CD4-positive, alpha-beta T cell treated with Interleukin-4 for 4 hours (primary cell): ENCODE measurements at places on chromosomes 2 and 18.

- no peak for DNase-seq
These were observed 802.1 kb upstream of the FAM98A start for GRCh38 chr2:34401186-34401585.

GRCh38 chr2:27073782-27074181 is 2.3 kb upstream of the OST4 start:
- DNase-seq: no peak

GRCh38 chr2:158786897-158787296 is 8.2 kb upstream of the DAPL1 start:
- no peak for DNase-seq

GRCh38 chr2:189580241-189580651 is 340 bp downstream of the SLC40A1 start:
- DNase-seq: peak; percentile 8

DNA sequence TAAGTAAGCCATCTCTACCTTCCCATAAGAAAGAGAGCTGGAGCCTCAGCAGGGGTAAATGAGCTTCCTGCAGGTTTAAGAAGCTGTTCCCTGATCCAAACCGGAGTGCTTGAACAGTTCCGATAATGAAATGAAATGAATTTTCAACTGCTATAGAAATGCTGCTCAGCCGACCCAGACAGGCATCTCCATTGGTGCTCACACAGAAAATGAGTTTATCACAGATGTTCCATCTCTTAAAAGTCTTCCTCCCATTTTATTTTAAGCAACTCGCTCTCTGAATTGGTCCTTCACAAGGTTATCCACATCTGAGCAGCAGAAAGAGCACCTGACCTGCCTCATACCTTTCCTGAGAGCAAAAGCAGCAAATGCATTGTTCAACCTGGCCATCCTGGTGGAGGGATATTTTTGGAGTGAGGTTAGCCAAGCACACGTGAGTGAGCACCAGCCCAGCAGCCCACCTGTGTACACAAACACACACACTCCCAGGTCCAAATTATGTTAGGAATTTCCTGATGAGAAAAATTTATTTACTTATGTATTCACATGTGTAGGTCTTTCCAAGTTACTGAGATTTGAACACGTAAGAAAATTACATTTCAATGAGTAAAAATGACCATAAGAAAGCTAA is 42.2 kb upstream of the CCDC68 start:
- DNase-seq: no peak

DNA sequence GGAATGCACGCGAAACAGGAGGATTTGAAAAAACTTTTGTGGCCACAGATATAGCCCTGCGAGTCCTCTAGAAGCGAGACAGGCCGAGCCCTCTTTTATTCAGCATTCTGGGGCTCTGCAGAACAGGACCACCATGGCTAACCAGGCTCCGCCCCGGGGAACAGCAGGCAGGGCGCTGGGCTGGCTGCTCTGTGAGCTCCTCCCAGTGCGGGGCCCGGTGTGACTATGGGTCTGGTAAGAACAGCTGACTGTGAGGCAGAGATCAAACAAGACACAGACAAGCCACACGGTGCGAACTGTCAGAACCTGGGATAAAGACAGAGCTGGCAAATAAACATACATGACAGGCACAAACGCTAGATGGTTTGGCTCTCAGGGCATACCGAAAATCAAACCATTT is 15.5 kb downstream of the PXDN start:
- DNase-seq: no peak

- no peak for DNase-seq
These were observed 90.6 kb downstream of the SEPTIN10 start for GRCh38 chr2:109523121-109523520.

GRCh38 chr2:144146076-144146475 is 373.8 kb downstream of the ZEB2 start:
- DNase-seq: no peak

GRCh38 chr2:108934583-108935245 is 54.3 kb downstream of the EDAR start:
- DNase-seq: no peak

GRCh38 chr2:99710721-99711120 is 220.9 kb upstream of the REV1 start:
- no peak for DNase-seq

DNA sequence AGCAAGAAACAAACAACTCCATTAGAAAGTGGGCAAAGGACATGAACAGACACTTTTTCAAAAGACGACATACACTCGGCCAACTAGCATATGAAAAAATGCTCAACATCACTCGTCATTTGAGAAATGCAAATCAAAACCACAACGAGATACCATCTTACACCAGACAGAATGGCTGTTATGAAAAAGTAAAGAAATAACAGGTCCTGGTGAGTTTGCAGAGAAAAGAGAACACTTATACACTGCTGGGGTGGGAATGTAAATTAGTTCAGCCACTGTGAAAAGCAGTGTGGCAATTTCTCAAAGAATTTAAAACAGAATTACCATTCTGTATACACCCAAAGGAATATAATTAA is 130.5 kb downstream of the PLCL1 start:
- DNase-seq: peak; percentile 49

GRCh38 chr2:114294741-114295140 is 147.7 kb upstream of the DPP10 start:
- DNase-seq: no peak

GRCh38 chr2:160561551-160562295 is 68.1 kb upstream of the RBMS1 start:
- DNase-seq: no peak

GRCh38 chr2:211946960-211947359 is 591.6 kb downstream of the ERBB4 start:
- no peak for DNase-seq

- peak; percentile 11 for DNase-seq
These were observed 214.5 kb downstream of the DSEL start for GRCh38 chr18:67302043-67302442.

DNA sequence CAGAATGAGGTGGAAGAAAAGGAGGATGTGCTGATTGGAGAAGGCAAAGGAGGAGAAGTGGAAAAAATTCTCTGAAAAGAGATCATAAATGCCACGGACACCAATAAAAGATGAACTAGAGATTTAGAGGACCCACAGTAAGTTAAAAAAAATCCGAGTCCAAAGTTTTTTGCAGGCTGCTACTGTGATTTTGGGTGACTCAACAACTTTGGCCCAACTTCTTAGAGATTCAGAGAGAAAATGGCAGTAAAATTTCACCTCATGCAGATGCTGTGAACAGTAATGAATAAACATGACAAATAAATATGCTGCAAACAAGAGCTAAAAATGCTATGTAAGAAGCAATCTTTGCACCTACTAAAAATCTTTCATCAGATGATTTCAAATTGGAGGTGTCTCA is 176.9 kb upstream of the SESTD1 start:
- DNase-seq: no peak

GRCh38 chr18:48116873-48117630 is 186.6 kb upstream of the SMAD2 start:
- DNase-seq: no peak

DNA sequence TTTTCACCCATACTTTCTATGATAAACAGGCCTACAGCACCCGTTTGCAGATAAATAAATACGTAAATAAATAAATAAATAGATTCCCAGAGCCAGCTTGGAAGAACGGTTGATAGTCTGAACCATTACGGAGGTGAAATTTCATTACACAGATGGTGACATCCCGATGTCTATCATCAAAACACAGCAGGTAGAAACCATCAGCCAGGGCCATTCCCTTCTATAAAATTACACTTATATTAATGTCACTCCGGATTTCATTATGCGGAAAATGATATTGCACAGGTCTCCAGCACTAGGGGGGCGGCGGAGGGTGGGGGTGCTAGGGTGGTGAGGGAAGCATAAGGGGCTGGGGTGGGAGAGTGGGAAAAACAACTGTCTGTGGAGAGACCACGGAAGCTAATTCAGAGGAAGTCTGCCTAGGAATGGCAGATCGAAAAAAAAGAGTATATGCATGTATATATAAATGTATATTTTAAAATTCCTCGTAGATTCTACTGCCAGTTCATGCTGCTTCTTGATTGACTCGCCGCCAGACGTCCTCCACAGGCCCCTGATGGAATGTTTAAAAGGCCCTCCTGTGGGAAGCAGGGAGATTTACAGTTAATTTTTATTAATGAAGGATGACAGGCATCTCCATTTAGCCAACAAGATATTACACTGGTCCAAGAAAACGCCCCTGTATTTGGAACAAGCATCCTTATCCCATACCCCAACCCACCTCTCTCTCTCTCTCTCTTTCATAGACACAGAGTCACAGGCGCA is 1906.0 kb upstream of the PIK3C3 start:
- DNase-seq: no peak

DNA sequence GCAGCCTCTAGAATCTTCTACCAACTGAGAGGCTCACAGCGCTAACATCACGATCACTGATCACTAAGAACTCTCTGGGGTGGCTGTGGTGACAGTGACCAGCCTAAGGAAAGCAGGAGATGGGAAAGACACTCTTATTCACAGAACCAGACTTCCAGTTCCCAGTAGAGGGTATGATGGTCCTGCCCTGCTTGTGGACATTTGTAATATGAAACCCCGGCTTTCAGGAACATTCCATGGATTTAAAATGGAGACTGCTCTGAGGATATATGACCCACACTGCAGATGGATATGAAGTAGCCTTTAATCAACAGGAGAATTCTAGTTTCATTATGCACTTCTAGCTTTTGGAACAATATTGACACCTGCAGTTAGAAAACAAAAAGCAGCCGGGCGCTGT is 131.8 kb downstream of the AFF3 start:
- no peak for DNase-seq

- DNase-seq: no peak
These were observed 231.7 kb upstream of the LYPD1 start for GRCh38 chr2:132901661-132902060.

- DNase-seq: no peak
These were observed 17.0 kb downstream of the SNED1 start for GRCh38 chr2:241015439-241015838.

GRCh38 chr18:31546476-31546875 is 45.2 kb upstream of the TTR start:
- DNase-seq: no peak

GRCh38 chr2:229931241-229931640 is 8.9 kb downstream of the FBXO36 start:
- DNase-seq: no peak

GRCh38 chr2:12207491-12207890 is 461.1 kb downstream of the LPIN1 start:
- no peak for DNase-seq

DNA sequence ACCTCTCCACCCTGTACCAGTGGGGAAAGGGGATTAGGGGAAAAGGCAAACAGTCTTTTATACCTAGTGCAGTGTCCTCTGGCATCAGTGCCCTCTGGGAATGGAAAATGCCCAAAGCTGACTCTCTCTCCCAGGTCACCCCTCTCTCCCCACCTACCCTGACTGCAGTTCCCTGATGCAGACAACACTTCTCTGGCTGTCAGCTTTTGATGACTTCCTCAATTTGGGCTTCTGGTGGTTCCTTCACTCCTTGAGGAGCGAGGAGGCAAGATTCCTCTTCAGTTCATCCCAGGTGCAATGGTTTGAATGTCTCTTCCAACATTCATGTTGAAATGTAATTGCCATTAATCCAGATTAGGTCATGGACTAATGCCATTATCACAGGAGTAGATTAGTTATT is 19.7 kb upstream of the PPM1B start:
- no peak for DNase-seq

DNA sequence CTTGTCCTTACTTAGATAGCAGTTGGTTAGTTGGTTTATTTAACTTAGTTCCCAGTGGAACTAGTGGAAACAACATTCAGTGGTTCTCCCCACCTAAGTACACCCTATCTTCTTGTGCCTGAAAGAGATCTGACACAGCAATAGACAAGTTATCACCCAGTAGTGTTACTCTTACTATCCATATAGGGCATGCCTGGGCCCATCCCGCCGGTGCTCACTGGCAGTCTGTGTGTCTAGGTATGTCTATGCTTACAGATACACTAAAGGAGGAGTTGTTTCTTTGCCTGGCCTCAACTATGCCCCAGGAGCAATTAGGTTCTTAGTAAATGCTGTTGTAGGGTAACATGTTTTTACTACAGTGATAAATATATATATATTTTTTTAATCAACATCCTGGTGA is 12.0 kb upstream of the NRP2 start:
- no peak for DNase-seq

GRCh38 chr2:98818164-98818563 is 87.2 kb upstream of the MGAT4A start:
- no peak for DNase-seq

DNA sequence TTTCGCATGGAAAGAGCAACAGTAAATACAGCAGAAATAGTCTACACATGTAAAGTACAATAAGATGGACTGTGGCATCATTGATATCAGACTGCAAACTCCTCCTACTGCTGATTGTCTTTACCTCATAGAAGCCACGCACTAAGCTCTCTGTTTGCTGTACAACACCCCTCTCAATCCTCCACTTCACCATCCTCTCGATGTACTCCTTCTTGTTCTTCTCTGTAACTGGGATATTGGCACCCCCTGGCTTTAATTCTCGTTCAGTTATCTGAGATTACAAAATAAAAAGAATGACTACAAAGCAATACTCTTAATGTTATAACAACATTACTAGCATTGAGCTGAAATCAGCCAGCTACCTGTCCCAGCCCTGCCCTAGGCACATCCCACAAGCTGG is 49.3 kb upstream of the STK17B start:
- peak; percentile 65 for DNase-seq

- no peak for DNase-seq
These were observed 44.5 kb upstream of the EPHA4 start for GRCh38 chr2:221616561-221616960.

DNA sequence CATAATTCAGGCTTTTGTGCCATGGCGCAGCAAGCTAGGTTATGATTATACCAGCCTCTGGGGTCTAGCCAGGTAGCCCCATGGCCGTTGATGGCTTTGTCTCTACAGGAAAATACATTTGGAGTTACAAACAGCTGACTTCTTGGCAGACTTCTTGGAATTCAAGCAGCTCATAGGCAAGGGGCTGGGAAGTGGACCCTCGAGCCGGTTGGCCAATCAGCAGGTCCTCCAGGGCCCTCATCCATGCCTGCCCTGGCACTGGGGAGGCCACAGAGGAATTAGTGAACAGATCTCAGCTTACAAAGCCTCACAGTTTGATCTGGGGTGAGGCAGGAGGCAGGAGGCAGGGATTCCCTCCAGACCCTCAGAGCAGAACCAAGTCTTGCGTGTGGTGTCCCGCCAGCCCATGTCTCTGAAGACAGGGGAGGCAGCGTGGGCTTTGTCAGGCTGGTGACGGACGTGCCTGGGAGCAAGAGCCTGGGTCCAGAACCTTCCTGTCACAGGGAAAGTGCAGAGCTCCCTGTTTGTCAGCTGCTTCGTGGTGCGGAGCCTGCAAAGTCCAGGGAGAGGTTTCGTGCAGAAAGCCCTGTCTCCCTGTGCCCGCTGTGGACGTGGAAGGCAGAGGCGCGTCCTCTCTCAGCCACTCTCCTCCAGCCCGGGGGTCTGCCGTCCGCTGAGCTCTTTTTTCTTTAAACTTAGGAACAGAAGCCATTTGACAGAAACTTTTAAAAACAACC is 131.7 kb downstream of the KLHL29 start:
- no peak for DNase-seq

GRCh38 chr2:137420744-137421143 is 543.5 kb upstream of the HNMT start:
- DNase-seq: no peak

- DNase-seq: no peak
These were observed 438.6 kb upstream of the POU3F3 start for GRCh38 chr2:104415284-104415683.
